ENCODE measurements at places on chromosomes 2 and 18. TPM values are rescaled to one million over a fixed set of nuclear protein-coding genes. Genes with fewer than 3 reads are reported as not detected.

The TMX3 gene
- 22.7 TPM for total RNA-seq

The KCNK3 gene
- total RNA-seq = not detected

The LRP2 gene
- not detected for total RNA-seq

The CTAGE1 gene
- total RNA-seq = not detected

The CMPK2 gene
- total RNA-seq = not detected

The TLK1 gene
- 74.1 TPM for total RNA-seq

The ITSN2 gene
- 30.4 TPM for total RNA-seq

The C2orf81 gene
- total RNA-seq = 9.8 TPM

The ABCB11 gene
- not detected for total RNA-seq

The DUSP2 gene
- 5.2 TPM for total RNA-seq

The HSPE1 gene
- total RNA-seq = 219 TPM

The COBLL1 gene
- 8.0 TPM for total RNA-seq

The ITPRIPL1 gene
- total RNA-seq = not detected

The TBR1 gene
- not detected for total RNA-seq
